ENCODE measurements at places on chromosomes 6 and 20. TPM values are rescaled to one million over a fixed set of nuclear protein-coding genes. Genes with fewer than 3 reads are reported as not detected.

MDFI gene
- total RNA-seq, result 7.0 TPM

TUBB2B gene
- total RNA-seq, result 3.5 TPM

GATA5 gene
- 0.33 TPM for total RNA-seq

SAMD3 gene
- 0.17 TPM for total RNA-seq

RRAGD gene
- 49.8 TPM for total RNA-seq

ZNF391 gene
- 6.8 TPM for total RNA-seq

NT5E gene
- total RNA-seq, result 106 TPM

MMP24 gene
- 0.67 TPM for total RNA-seq

ELOVL4 gene
- total RNA-seq, result 1.0 TPM

HAO1 gene
- total RNA-seq, result not detected

FNDC11 gene
- 0.39 TPM for total RNA-seq

CALHM6 gene
- 2.4 TPM for total RNA-seq

ZNF831 gene
- total RNA-seq, result 2.3 TPM

All from thyroid gland (tissue), 4 donors.